ENCODE measurements at places on chromosomes 11 and 22.

- peak; percentile 81 for DNase-seq
Measured at GRCh38 chr22:36781656-36782627, 6.0 kb upstream of the IFT27 start.

DNA sequence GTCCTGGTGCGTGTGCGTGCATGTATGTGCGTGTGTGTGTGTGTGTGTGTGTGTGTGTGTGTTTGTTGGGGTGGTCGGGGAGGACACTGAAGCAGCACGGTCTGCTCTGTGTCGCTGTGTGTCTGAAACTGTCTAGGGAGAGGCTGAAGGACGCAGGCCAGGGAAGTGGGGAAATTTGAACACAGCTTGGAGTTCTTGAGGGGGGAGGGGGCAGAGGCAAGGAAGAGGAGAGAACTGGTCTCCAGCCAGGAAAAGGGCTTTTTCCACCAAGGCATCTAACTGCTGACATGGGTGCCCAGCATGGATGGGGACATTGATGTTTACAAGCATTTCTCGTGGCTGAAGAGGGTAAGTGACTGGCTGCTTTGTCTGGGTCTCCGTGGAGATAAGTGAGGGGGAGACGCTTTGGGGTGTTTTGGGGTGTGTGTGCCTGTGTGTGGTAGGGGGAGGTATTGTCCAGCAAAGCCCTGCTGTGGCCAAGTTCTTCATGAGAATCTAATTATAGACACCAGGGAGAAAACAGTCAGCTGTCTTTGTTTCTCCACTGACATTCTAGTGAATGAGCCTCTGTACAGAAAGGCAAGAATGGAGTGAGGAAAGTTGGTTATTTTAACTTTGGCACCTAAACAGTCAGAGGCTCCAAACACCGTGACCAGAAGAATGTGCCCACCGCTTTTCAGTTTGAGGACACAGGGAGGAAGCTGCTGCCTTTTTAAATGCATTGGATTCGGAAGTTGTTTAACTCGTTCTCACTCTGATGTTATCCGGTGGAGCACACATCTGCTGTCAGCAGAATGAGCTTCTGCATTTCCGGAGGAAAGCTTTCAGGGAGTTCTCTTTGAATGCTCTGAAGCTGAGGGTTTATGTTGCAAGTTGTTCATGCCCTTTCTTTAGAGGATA is 63.7 kb downstream of the PPFIBP2 start:
- no peak for DNase-seq

DNA sequence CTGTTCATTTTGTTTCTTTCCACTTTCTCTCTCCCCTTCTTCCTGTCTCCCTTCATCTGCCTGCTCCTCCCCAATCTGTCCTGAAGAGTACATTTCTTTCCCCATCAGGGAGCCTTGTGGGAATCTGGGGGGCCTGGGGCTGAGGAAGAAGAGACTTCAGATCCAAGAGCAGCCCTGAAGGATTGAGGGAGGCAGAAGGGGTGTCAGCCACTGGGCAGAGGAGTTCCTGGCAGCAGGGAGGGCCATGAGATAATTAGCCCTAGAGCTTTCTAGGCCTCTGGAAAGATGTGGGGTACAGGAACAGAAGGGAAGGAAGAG is 24.4 kb upstream of the OAF start:
- no peak for DNase-seq

- DNase-seq = no peak
Measured at GRCh38 chr22:23270212-23270733, 90.0 kb downstream of the BCR start.
